ENCODE measurements at places on chromosomes 7 and 10.

- H3K27me3 ChIP-seq: peaks cover 49% of the 10 kb centered on the region
- DNase-seq: no peak
- no peak overlapping the region for H3K4me3 ChIP-seq
- peaks cover 6% of the 10 kb centered on the region for H3K4me1 ChIP-seq
Measured at GRCh38 chr7:22586786-22587140, 86.8 kb upstream of the STEAP1B start.

- peaks cover 3% of the 10 kb centered on the region for H3K27me3 ChIP-seq
- H3K36me3 ChIP-seq: no peaks in the 10 kb centered on the region
- no peak overlapping the region for H3K4me3 ChIP-seq
- H3K4me1 ChIP-seq: peaks cover 6% of the 10 kb centered on the region
- H3K27ac ChIP-seq: no peak overlapping the region
Measured at GRCh38 chr7:50674896-50675835, 107.5 kb downstream of the GRB10 start.

GRCh38 chr7:45407730-45408408 is 166.3 kb upstream of the ADCY1 start:
- H3K27me3 ChIP-seq: peaks cover 12% of the 10 kb centered on the region
- no peak overlapping the region for H3K27ac ChIP-seq
- DNase-seq: no peak
- H3K4me3 ChIP-seq: no peak overlapping the region

GRCh38 chr7:29287366-29287765 is 92.8 kb downstream of the CHN2 start:
- H3K4me3 ChIP-seq: no peak overlapping the region
- H3K27me3 ChIP-seq: peaks cover 37% of the 10 kb centered on the region
- DNase-seq: no peak
- H3K36me3 ChIP-seq: no peaks in the 10 kb centered on the region
- peaks cover 46% of the 10 kb centered on the region for H3K4me1 ChIP-seq
- H3K27ac ChIP-seq: no peak overlapping the region

GRCh38 chr7:46153951-46154787 is 233.1 kb upstream of the IGFBP3 start:
- DNase-seq: no peak
- no peaks in the 10 kb centered on the region for H3K4me1 ChIP-seq
- H3K4me3 ChIP-seq: no peak overlapping the region

GRCh38 chr10:6838118-6838517 is 258.0 kb upstream of the PRKCQ start:
- H3K27me3 ChIP-seq: peaks cover 6% of the 10 kb centered on the region
- no peaks in the 10 kb centered on the region for H3K4me1 ChIP-seq
- H3K27ac ChIP-seq: no peak overlapping the region
- H3K36me3 ChIP-seq: no peaks in the 10 kb centered on the region
- H3K4me3 ChIP-seq: no peak overlapping the region

DNA sequence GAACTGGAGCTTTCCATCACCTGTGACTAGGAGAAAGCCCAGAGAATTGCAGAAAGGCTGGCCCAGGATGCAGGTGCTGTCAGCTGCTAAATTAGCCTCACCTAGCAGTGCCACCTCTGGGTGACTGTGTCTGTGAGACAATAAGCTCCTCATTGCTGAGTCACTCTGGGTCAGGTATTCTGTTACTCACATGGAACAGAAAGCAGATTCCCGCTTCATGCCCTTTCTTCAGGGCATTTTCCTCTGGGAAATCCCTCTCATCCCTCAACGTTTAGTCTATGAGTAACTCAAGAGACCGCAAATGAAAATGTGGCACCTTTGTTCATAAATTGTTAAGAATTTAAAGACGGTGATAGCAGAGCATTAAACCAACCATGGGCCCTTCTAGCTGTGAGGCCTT is 184.0 kb downstream of the ADAM12 start:
- no peaks in the 10 kb centered on the region for H3K27me3 ChIP-seq
- H3K4me1 ChIP-seq: no peaks in the 10 kb centered on the region
- no peak for DNase-seq
- H3K4me3 ChIP-seq: no peak overlapping the region
- no peaks in the 10 kb centered on the region for H3K36me3 ChIP-seq
- no peak overlapping the region for H3K27ac ChIP-seq

DNA sequence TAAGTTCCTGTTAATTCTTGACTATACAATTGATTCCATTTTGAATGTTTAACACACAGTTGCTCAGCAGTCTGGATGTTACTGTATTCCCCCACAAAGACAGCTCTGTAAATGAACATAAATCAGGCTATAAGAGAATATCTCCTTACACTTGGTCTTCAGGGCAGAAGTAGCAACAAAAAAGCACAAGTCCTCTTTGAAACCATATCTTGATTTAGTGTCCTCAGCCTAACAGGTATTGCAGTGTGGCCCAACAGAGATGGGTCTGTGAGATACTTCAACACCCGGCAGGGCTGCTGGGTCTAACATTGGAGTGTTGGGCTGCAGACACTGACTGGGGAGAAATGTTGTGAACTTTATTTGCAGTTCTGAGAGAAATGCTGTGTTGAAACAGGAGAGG is 75.8 kb downstream of the CUL1 start:
- H3K4me1 ChIP-seq: peaks cover 33% of the 10 kb centered on the region
- H3K27ac ChIP-seq: no peak overlapping the region

DNA sequence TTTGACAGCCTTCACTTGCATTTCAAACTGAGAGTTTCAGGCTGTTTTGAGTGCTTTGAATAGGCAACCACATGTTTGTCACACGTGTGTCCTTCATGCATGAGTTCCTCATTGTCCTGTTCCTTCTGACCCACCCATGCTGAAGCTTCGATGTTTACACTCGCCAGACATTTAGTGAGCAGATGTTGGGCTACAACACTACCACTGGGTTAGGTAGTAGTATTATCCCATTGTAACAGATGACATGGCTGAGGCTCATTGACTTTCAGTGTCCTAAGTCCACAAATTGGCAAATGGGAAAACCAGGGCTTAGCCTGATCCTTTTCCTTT is 456.1 kb downstream of the PHTF2 start:
- H3K36me3 ChIP-seq: no peaks in the 10 kb centered on the region
- H3K27ac ChIP-seq: no peak overlapping the region
- no peaks in the 10 kb centered on the region for H3K4me1 ChIP-seq
- DNase-seq: no peak
- no peaks in the 10 kb centered on the region for H3K27me3 ChIP-seq

GRCh38 chr10:52988923-52989322 is 216.3 kb upstream of the MBL2 start:
- no peak overlapping the region for H3K4me3 ChIP-seq
- no peaks in the 10 kb centered on the region for H3K4me1 ChIP-seq
- DNase-seq: no peak
- H3K36me3 ChIP-seq: no peaks in the 10 kb centered on the region
